ENCODE measurements at places on chromosomes 7 and 10. TPM values are rescaled to one million over a fixed set of nuclear protein-coding genes. Genes with fewer than 3 reads are reported as not detected.

FEZF1 gene
- not detected for total RNA-seq

TUBGCP2 gene
- 71.4 TPM for total RNA-seq

TMEM213 gene
- not detected for total RNA-seq

DENND2A gene
- total RNA-seq = 14.9 TPM

ACTR3C gene
- total RNA-seq = 1.5 TPM

ZNF804B gene
- total RNA-seq = not detected

SLC18A3 gene
- total RNA-seq = not detected

ST8SIA6 gene
- total RNA-seq = not detected

GATAD1 gene
- 30.1 TPM for total RNA-seq

CLRN3 gene
- not detected for total RNA-seq

PLXNA4 gene
- total RNA-seq = 1.2 TPM

SLC26A3 gene
- not detected for total RNA-seq

SPACDR gene
- total RNA-seq = 0.37 TPM

CYP3A7 gene
- 0.55 TPM for total RNA-seq

GLI3 gene
- total RNA-seq = 3.4 TPM

C10orf95 gene
- total RNA-seq = not detected

HOXA2 gene
- total RNA-seq = under 0.01 TPM

BTBD16 gene
- total RNA-seq = not detected

IDI2 gene
- total RNA-seq = not detected

CPA2 gene
- total RNA-seq = not detected

ZNF775 gene
- 7.5 TPM for total RNA-seq
